Anterior cingulate cortex (tissue), 58 donors: ENCODE measurements at places on chromosomes 5 and 9.

GRCh38 chr5:39219437-39219836 lies at the start of gene FYB1:
TSS of gene FYB1 (minus strand) at chr5:39219563. CDS start at chr5:39202960, 16,603 bp downstream.
- no peak for DNase-seq

DNA sequence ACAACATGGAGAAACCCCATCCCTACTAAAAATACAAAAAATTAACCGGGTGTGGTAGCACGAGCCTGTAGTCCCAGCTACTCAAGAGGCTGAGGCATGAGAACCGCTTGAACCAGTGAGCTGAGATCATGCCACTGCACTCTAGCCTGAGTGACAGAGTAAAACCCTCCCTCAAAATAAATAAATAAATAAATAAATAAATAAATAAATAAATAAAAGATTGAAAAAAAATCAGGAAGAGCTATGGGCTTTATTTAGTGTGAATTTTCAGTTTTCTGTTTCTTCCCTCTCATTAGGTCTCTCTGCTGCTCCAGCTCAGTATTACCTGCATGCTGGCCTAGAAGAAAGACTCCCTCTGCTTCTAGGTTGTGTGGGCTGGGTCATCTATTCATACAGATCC lies 47.8 kb upstream of the TRMT10B start:
- DNase-seq: no peak

- DNase-seq: no peak
These were observed 40.5 kb downstream of the GPR21 start for GRCh38 chr9:123073991-123074422.

DNA sequence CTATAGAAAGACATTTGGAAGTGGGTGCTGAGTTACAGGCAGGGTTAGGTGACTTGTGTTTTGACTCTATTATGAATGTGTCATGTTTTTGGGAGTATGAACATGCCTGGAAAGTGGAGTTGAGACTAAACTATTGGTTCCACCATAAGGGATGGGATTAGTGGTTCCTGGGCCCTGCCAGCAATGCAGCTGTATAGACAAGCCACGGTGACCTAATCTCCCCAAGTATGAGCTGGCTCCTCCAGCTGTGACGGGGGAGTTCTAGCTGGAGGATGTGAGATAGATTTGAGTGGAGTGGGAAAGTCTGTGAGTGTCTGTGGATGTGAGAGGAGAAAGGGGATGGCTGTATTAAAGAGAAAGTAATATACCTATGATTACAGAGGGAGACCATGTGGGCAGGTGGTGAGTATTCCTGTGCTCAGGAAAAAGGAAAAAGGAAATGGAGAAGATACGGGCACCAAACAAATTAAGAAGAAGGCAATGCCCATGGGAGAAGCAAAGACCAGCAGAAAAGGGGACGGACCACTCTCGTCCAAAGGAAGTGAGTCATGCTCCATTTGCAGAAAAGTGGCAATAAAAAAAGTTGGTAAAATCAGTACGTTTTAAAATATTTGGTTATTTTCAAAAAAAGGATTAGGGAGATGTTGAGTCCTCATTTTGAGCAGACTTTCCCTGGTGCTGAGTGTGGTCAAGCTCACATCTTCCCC lies 48.3 kb upstream of the ICE1 start:
- no peak for DNase-seq

- no peak for DNase-seq
These were observed 76.3 kb upstream of the PCSK1 start for GRCh38 chr5:96509316-96509715.

GRCh38 chr9:89442501-89442978 lies 55.4 kb downstream of the SEMA4D start:
- no peak for DNase-seq

DNA sequence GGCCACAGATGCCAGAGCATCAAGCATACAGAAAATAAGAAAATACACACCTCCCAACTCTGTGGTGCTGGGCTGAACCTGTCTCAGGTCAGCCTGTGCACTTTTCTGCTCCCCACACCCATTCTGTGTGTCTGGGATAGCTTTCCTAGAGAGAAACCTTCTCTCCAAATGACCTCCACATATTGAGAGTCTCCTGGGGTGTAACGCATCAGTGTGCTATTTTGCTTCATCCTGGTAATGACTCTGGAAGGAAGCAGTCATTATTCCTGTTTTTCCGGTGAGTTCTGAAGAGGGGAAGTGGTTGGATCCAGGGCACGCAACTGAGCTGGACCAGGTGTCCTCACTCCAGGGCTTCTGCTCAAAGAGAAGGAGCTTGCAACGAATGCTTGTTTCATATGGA lies 73.2 kb upstream of the SH3PXD2B start:
- no peak for DNase-seq

GRCh38 chr5:12147513-12147912 lies 243.3 kb upstream of the CTNND2 start:
- DNase-seq: no peak

- no peak for DNase-seq
These were observed 292.8 kb downstream of the YTHDC2 start for GRCh38 chr5:113806250-113806649.

DNA sequence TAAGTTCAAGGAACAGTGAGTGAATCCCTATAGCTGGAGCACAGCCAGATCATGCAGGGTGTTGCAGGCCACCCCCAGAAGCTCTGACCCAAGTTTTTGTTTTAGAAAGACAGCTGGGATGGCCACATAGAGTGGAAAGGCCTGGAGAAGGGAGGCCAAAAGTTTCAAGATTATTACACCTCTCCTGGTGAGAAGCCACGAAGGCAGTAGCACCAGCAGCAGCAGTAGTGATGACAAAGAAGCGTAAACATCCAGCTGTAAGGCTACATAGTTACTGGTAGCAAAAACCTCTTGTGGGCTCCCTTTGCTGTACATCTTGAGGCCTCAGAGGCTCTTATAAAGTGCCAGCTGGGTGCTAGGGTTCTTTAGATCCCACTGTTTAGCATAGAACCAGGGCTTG lies 11.8 kb downstream of the ADAMTSL1 start:
- no peak for DNase-seq

DNA sequence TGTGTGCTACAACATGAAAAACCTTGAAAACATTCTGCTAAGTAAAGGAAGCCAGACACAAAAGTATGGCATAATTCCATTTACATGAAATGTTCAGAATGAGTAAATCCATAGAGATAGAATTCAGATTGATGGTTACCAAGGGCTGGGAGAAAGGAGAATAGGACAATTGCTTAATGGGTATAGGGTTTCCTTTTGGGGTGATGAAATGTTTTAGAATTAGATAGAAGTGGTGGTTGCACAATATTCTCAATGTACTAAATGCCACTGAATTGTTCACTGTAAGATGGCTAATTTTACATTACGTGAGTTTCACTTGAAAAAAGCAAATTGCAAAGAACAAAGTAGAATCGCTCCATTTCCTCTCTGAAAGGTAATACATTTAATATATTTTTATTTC lies 43.0 kb upstream of the GAS1 start:
- no peak for DNase-seq

DNA sequence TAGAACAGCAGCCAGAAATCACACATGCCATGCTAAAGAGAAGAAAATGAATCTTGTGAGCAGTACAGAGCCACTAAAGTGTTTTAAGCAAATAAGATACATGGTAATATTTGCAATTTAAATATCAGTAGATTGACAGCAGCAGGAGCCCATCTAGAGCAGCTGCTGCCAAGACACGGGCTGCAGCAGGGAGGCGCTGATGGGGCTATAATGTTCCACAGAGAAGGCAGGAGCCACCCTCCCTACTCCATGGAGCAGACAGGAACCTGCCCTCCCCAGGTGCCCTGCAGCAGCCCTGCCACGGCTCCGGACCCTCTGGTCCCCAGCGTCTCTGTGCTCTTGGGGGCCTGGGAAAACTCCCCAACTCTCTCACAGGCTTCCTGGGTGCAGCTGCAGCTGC lies 224.1 kb upstream of the ISL1 start:
- no peak for DNase-seq

GRCh38 chr9:127170103-127170502 lies 47.7 kb upstream of the ANGPTL2 start:
- DNase-seq: no peak

DNA sequence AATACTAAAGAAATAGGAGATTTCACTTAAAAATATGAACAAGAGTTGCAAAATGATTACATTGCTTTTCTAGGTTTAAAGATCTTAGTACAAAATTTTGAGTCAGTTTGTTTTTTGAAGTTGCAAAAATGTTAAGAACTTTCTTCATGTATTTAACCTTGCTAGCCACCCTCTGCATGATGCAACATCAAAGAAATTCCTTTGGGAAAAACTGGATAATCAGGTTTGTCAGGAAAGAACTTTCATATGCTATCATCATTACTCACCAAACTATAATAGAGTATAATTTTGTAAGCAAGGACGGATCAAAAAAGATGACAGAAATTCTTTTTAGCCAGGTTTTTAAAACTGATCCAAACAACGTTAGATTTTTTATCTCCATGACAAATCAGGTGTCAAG lies 116.9 kb upstream of the MRPS30 start:
- no peak for DNase-seq
